ENCODE measurements at places on chromosomes 3 and 15.

GRCh38 chr15:75170711-75171341 lies 30.9 kb upstream of the C15orf39 start:
- no peak for DNase-seq

GRCh38 chr3:18224426-18224825 lies 200.7 kb downstream of the SATB1 start:
- no peak for DNase-seq

GRCh38 chr3:158780766-158781165 lies 21.1 kb upstream of the MFSD1 start:
- DNase-seq, result no peak

DNA sequence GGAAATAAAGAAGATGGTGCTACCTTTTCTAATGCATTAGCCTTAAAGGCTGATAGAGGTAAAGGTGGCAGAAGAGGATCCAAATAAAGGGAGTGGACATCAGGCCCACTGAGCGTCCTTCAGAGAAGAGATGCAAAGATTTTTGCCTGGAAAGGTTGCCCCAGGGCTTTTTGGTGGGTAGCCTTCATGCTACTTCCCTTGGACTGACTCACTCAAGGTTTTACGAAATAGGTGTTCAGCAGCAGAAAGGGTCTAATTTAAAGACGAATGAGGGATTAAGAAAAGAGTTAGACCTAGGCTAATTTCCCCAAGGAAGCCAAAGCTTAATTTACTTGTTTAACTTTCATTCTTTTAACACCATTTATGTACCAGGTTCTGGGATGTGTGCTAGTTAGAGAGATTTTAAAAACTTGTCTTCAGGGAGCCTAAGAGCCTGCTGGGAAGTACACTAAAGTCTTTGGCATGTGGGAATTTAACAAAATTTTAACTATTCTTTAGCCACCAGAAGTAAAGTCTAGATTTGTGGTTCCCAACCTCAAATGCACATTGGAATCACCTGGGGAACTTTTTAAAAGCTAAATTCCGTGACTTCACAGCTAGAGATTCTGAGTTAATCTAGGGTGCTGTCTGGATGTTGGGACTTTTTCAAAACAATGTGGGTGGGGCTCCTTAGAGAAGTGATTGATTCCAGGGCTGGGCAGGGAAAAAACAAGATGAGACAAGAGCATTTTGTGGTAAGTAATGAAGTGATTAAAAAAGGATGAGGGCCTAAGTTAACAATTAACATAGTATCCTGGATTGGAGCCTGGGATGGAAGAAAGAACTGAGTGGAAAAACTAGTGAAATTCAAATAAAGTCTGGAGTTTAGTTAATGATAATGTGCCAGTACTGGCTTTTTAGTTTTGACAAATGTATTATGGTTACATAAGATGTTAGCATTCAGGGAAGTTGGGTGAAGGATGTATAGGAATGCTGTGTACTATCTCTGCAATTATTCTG lies 3.4 kb downstream of the IL20RB start:
- no peak for DNase-seq

GRCh38 chr3:13288732-13289718 lies 131.1 kb downstream of the NUP210 start:
- DNase-seq, result no peak

DNA sequence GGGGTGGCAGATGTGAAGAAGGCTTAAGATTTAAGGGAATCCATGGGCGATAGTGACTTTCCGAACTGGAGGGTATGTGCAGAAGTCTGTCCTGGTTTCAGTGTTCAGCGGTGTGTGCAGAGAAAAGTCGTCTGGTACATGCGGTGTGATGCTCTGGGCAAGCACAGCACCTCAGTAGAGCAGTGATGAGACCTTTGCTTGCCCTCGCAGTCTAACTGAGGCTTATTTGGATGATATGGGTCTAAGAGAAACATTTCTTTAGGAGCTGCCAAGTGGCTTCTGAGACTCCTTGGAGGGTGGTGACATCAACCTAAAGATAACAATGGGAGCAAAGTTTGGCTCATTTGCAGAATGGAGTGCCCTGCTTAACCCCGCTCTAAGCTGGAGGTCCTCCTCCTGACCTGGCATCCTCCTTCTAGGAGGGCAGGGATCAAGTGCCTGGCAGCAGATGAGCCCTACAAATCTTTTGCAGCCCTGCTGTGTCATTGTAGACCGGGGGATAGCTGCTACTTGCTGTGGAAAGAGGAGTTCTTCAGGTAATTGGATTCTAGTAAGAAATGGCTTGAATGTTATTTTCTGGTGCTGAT lies 228.1 kb upstream of the AZI2 start:
- no peak for DNase-seq

- DNase-seq, result no peak
Measured at GRCh38 chr3:113531826-113532697, at the start of gene SIDT1. Gene SIDT1 (plus strand): TSS chr3:113532555. CDS start chr3:113533022, 467 bp downstream.

GRCh38 chr3:71453319-71453718 lies 130.2 kb downstream of the FOXP1 start:
- DNase-seq, result no peak

DNA sequence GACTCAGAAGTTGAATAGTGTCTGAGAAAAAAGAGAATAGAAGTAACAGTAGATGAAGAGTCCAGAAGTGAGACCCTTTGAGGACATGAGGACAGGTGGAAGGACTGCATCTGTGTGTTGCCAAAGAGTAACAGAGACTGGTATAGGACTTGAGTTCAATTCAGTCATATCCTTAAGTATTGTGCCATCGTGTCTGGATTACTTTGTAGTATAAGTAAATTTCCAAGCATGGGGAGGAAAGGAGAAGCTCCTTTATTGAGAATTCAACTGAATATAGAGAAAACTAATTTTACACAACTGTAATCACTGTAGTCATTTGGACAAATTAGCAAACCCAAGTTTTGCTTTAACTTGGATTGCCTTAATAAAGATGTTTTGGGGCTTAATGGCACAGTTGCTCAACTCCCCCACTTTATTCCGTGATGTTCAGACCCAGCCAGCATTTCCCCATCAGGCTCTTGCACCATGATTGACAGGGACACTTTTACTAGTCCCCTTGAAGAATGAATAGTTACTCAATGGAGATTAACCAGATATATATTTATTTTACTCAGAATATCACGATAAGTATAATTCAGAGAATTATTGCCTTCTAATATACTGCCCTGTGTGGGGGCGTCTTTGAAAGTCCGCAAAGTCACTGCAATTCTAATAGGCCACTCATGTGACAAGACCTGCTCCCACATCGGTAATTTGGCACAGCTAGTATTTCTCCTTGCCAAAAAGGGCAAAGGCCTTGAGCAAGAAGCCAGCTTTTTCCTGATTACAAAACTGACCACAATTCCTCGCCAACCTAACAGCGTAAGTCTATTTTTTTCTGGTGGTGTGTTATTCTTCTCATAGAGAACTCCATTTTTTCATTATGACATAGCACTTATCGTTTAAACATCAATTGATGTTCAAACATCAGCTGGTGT lies 61.3 kb downstream of the PPARG start:
- no peak for DNase-seq

DNA sequence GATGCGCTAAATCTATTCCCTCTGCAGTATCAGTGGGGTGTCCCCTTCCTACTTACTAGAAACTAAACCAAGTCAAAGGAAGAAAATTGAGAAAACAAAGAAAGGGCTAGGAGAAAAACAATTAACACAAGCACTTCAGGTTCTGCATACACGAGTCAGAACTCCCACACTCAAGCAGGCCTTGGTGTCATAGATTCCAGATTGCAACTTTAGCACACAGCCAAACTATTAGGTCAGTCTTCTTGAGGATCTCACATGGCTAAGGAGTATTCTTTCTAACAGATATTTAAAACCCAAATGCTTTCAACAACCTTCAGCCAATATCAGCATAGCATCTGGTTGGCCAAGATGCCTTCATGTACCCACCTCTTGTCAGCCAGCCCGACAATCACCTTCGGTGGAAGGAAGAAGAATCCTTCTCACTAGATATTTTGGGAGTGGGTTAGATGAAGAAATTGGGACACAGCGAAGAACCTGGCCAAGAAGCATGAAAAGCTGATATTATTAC lies 340.0 kb downstream of the VPS13C start:
- no peak for DNase-seq

- DNase-seq, result no peak
Measured at GRCh38 chr15:90869601-90870353, 1.4 kb downstream of the FURIN start.

DNA sequence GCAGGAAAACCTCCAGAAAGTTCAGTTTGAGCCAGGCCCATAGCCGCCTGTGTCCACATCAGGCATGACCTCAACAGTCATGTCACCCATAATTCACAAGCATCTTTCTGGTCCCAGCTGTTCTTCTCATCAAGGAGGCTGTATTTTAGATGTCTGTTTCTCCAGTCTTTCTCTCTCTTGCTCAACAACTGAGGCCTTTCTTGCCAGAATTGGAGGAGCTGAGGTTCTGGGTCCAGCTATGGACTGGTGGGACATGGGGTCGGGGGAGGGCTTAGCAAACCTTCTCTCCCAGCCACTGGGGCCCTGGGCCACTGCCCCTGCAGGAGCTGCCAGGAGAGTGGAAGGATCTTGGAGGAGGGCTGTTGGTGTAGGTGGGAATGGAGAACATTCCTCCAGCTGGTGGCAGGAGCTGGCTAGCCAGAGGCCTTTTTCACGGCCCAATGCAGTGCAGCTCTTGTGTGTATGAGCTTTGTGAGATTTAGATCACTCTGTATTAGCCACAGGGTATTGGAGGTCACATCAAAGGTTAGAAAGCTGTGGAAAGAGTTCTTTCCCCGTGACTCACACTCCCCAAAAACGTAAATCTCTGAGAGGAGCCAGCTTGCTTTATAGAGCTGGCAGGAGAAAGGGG lies 23.5 kb downstream of the MAGEF1 start:
- no peak for DNase-seq

DNA sequence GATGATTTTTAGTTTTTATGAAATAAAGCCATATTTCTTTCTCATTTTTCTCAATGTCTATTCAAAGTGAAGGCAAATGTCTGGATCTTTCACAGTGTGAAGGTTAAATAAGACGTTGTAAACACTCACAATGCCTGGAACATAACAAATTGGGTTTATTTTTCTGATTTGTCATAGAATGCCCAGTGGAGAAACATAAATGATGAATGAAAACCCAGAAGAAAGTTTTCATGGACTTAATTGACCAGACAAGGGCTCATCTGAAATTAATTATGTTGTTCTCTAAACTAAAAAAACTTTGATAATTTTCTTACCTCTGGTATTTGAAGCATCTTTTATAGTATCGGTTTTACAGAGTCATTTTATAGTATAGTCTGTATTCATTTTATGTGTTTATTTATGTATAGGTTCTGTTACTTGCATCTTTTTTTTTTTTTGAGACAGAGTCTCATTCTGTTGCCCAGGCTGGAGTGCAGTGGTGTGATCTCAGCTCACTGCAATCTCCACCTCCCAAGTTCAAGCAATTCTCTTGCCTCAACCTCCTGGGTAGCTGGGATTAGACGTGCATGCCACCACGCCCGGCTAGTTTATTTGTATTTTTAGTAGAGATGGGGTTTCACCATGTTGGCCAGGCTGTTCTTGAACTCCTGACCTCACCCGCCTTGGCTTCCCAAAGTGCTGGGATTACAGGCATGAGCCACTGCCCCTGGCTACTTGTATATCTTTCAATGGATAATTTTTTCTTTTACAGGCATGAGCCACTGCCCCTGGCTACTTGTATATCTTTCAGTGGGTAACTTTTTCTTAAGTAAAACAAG lies 15.1 kb upstream of the BNIP2 start:
- no peak for DNase-seq

DNA sequence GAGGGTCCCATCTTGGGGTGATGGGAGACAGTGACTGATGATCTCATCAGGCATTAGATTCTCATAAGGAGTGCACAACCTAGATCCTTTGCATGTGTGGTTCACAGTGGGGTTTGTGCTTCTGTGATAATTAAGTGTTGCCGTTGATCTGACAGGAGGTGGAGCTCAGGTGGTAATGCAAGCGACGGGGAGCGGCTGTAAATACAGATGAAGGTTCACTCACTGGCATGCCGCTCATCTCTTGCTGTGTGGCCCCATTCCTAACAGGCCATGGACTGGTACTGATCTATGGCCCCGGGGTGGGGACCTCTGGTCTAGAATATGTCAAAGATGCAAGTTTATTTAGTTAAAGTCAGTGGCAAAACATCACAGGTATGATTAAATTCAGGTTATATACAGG lies 8.7 kb downstream of the MEF2A start:
- no peak for DNase-seq

- DNase-seq, result no peak
Measured at GRCh38 chr3:197292083-197292646, 6.2 kb downstream of the DLG1 start.

- no peak for DNase-seq
Measured at GRCh38 chr3:160982491-160982890, 122.7 kb downstream of the B3GALNT1 start.

GRCh38 chr3:34237946-34238345 lies 439.5 kb downstream of the PDCD6IP start:
- DNase-seq, result no peak

- DNase-seq, result no peak
Measured at GRCh38 chr3:163561151-163561550, 1517.1 kb downstream of the SI start.

DNA sequence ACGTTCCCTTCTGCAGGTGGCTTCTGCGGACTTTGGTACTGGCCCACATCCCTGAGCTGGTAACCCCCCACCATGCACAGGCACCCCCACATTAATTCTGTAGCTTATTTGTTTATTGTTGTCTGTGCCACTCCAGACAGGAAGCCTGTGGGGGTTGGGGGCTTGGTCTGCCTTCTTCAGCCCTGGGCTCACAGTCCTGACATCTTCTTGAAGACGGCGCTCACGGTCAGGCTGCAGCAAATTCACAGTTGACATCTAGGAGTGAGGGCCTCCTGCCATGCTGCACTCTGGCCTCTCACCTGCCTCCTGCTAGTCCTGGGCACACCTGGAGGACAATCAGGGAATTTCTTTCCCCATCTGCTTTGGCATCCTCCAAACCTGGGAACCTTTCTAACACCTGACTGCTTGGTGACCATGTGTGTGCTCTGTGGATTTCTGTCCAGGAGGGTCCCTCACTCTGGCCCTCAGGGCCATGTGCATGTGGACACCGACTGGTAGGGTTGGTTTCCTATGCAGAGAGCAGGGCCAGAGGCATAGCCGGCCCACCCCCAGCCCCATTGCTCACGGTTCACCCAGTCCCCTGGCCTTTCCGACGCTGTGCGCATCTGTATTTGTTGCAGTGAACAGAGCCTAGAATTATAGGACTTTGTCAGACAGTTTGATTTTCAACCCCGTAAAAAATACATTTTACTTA lies 68.8 kb downstream of the APBA2 start:
- no peak for DNase-seq
